NCI-H460 (cell line): ENCODE measurements at places on chromosomes 12 and 14. TPM values are rescaled to one million over a fixed set of nuclear protein-coding genes. Genes with fewer than 3 reads are reported as not detected.

The LYZ gene
- total RNA-seq = 0.57 TPM in 1 of 2 replicates, not detected in the other

The CD4 gene
- not detected in 2 replicates for total RNA-seq

The RERG gene
- total RNA-seq = not detected in 2 replicates

The RD3L gene
- not detected in 2 replicates for total RNA-seq

The OAS1 gene
- total RNA-seq = 133 and 137 TPM in 2 replicates

The COL2A1 gene
- 4.0 and 4.8 TPM in 2 replicates for total RNA-seq

The NTF3 gene
- total RNA-seq = not detected in 2 replicates

GRCh38 chr12:50276912-50277671 lies 6.2 kb downstream of the LIMA1 start:
- no peak for DNase-seq

- no peak for DNase-seq
These were observed 96.0 kb upstream of the MAX start for GRCh38 chr14:65198346-65198745.

DNA sequence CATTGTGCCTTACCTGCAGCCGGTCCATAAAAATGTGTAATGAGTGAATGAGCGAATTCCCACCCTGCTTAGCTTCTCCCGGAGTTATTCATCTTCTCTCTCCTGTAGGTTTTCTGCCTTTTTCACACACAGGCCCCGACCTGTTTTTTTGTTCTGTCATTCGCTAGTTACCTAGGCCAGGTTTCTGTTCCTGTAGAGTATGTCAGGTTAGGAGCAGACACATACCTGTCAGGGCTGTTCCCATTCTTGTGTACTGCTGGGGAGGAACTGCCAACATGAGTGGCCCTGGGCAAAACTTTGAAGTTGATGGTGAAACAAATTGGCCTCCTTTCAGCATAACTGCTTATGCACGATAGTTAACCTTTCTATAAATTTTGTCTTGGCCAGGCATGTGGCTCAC lies 140.1 kb downstream of the SYNE2 start:
- DNase-seq = no peak

- no peak for DNase-seq
These were observed 124.0 kb downstream of the NDUFA12 start for GRCh38 chr12:94879542-94879941.

- no peak for DNase-seq
These were observed 764 bp upstream of the SPTB start for GRCh38 chr14:64880221-64881121.

GRCh38 chr12:94227066-94227465 lies 78.7 kb downstream of the PLXNC1 start:
- no peak for DNase-seq

DNA sequence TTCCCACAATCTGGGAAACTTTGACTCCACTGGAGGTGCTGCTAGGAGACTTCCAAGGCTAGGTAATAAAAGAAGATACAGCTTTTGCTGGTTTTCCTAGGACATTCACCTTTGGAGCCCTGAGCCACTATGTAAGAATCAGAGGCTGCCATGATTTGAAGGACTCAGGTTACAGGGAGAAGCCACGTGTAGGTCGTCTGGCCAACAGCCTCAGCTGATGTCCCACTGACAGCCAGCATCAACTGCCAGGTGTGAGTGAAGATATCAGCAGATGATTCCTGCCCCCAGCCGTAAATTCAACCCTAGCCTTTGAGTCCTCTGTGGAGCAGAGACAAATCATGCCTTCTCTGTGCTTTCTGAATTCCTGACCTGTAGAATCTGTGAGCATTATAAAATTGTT lies 27.0 kb downstream of the SMOC1 start:
- no peak for DNase-seq

- no peak for DNase-seq
These were observed 62.8 kb downstream of the HRK start for GRCh38 chr12:116818341-116818856.

DNA sequence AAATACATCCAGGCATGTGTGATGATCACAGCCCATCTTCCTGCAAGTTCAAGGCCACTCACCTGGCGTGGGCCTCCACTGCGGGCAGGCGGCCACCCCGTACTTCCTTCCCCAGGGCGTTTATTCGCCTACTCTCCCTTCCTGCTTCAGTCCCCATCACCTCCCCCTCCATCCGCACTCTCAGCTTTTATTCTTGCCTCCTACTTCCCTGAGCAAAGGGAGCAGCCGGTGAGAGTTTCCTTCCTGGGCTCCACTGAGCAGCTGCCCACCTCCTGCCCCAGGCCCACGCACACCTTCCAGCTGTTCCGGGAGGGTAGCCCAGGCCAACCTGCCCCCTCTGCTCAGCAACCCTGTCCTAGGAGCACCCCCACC lies 4.1 kb downstream of the CYP46A1 start:
- DNase-seq = no peak
